IPS DF 19.7 (cell line): ENCODE measurements at places on chromosomes 1 and 21.

DNA sequence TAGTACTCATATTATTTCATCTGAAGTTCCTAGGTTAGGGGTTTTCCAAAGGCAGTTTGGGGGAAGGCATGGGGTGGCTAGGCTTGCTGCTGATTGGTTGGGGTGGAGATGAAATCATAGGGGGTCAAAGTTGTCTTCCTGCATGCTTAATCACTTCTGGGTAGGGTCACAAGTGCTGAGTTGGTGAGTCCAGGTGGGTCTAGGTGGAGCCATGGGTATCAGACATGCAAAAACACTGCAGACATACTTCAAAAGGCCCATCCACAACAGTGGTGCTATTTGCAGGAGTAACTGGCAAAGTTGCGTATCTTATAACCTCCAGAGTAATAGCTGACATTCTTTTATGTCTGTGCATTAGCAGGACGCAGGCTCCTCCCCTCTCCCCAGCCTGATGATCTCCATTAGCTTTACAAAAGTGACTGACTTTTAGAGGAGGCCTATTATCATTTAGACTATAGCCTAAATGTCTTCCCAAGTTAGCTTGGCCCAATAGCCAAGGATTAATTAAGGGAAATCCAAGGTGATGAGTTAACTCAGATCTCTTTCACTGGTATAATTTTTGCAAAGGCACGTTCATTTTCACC, 374.4 kb upstream of the PRMT6 start:
- DNase-seq = no peak

GRCh38 chr1:114078116-114078515, 75.6 kb downstream of the SYT6 start:
- no peak for DNase-seq

GRCh38 chr1:89312572-89312971, 39.9 kb upstream of the GBP5 start:
- DNase-seq = no peak

GRCh38 chr1:234933475-234933874, 195.2 kb downstream of the TOMM20 start:
- DNase-seq = no peak

DNA sequence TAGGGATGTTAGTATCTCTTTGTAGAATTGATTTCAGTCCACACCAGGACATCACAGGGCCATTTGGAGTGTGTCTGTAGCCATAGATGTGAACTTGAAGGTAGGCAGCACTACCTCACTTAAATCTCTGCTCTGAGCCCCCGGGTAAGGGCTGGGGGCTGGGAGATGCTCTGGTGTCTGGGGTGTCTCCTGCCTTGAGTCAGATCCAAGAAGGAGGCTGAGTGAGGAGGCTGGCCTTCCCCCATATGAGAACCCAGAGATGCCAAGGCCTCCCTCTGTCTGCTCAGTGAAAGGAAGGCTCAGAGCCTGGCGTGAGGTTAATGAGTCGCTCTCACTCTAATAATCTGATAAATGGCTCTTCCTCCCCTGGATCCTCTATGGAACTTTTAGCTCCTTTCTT, 161.6 kb downstream of the ACTL8 start:
- DNase-seq = no peak

GRCh38 chr1:111690306-111690617, 48.9 kb downstream of the INKA2 start:
- DNase-seq = no peak

GRCh38 chr1:147189514-147189913, 17.2 kb upstream of the PRKAB2 start:
- no peak for DNase-seq

DNA sequence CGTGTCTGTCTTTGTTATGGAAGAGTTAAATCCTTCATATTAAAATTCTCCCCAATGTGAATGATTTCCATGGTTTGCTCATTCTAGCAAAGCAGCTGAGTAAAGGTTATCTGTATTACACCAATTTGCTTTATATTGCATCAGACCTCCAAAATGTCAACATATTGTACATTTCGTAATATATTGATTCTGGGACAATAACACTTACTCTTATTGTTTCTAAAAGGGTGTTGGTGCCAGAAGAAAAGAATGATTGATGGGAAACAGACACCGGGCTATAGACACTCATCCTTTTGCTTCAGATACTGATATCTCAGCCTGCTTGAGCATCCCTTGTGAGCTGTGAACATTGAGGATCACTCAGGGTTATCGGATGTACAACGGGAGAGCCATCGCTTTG, 7.0 kb downstream of the NTNG1 start:
- DNase-seq = no peak

DNA sequence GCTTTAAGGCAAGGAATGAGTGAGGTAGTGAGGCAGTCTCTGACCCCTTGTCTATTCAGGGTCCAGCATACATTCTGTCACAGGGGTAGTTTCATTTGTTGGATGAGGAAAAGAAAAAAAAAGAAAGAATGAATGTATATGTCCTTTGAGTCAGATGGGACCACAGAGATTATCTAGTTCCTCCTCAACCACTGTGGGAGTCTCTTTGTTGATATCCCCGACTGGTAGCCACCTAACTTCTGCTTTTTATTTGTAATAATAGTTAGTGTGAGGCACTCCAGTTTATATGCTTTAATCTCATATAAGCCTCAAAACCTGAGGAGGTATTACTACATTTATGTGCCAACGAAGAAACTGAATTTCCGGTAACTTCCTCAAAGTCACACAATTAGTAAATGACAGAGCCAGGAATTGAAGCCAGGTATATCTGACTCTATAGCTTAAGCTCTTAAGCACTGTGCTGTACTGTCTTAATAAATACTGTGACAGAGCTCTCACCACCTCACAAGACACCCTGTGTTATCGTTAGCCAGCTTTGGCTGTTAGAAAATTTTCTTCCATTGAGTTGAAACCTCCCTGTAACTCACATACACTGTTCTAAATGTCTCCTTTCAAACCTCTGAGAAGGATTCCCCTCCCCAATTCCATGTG, 82.2 kb downstream of the MDM4 start:
- no peak for DNase-seq

DNA sequence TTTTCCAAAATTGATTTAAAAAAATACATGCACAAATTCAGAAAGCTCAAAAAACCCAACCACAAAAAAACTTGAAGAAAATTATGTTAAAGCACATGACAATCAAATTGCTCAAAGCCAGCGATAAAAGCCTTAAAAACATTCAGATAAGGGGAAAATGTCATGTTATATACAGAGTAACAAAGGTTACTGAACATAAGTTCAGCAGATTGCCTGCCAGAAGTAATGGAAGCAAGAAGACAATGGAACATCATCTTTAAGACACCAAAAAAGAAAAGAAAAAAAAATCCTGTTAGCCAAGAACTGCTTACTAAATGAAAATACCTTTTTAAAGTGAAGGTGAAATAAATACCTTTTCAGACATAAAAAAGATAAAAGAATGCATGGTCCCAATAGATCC, 147.2 kb upstream of the SGIP1 start:
- DNase-seq = no peak

DNA sequence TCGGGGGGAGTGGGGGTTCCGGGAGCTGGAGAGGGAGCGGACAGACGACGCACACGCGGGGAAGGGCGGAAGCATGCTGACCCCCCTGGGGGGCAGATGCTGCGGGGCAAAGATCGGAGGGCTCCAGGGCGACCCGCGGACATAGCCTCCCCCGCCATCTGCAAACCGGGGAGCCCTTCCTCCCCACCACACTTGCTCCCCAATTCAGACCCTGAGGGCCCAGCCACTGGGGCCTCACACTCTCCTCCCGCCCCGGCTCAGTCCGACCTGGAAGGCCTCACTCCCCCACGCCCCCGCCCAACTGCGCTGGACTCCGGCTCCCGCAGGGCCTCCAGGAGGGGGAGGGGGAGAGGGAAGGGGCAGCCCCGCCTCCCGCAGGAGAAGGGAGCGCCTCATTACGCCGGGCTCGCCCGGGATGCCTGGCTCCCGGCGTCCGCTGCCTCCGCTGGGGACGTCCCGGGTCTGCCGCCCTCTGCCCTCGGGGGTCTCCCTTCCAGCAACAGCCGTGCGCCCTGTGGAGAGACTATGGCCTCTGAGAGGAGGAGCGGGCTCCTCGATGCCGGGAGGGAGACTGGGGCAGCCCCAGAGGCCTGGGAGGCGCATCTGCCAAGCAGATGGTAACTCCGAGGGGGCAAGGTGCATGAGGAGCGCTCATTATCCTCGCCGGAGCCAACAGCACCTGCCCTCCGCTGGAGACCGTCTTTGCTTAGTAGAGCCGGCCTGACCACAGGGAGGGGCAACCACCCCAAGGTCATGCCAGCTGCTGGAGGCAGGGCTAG, 636 bp upstream of the CAMK2N1 start:
- no peak for DNase-seq

DNA sequence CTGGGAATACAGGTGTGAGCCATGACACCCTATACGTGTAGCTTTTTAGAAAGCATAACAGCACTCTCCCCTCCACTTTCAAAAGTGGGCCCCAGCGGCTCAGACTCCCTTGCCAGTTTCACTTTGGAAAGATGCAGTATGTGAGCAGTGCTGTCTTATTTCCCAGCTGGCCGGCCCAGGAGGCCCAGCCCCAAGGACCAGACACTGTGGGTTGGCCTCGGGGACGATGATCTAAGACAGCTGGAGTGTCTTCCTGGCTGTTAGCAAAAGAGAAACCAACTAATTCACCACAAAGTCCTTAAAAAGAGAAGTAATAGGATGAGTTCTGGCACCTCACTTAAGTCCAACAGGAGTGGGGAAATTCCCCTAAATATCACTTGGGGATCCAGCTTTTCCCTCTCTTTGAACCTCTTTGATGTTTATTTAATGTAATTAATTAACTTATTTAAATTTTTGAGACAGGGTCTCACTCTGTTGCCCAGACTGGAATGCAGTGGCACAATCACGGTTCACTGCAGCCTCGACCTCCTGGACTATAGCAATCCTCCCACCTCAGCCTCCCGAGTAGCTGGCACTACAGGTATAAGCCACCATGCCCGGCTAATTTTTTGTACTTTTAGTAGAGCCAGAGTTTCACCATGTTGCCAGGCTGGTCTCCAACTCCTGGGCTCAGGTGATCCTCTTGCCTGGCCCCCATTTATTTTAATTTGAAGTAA, 17.6 kb upstream of the CLIC4 start:
- DNase-seq = no peak

DNA sequence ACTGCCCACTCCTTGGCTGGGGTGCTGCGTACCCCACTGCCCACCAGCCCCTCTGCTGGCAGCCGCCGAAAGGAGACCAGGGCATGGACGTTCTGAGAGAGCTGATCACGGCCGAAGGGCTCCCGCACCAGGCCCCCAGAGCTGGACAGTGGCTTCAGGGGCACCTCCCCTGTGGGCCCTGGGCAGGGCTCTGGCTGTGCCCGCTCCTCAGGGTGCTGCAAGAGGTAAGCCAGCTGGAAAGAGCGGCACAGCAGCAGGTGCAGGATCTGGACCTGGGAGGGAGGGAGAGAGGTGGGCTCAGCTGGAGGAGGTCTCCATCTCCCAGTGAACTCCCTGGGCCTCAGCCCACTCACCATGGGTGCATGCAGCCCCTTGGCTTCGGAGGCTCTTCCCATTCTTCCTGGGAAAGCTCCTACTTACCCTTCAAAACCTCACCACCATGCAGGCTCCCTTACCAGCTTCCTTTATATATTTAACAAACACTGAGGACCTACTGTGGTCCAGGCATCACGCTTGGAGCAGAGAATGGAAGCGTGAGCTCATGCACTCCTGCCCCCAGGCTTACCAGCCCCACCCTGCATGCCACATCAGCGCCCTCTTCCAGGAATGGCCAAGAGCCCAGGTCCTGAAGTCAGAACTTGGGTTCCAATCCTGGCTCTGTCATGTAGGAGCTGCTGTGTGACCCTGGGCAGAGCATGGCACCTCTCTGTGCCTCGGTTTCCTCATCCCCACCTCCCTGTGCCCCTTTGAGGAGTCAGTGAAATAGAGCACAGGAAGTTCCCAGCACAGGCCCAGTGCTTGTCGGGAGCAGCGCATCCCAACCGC, 6.8 kb upstream of the KIF17 start:
- no peak for DNase-seq

- DNase-seq = no peak
These were observed 10.7 kb upstream of the MYOCOS start for GRCh38 chr1:171611306-171611705.

DNA sequence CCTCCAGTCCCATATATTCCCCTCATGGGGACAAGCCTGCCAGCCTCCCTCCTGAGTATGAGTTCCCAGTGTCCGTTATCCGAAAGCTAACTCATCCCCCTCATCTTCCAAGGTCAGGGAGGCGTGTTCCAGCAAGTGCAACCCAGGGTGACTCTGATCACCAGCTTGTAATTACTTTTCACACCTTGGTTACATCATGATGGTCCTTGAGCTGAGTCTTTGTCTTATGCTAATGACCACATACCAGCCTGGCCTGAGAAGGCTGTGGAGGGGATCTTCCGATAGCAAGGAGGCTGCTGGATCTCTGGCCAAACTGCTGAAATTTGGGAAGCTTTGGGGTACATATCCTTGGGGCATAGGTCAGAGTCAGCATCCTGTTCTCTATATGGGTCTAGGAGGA, 99.6 kb downstream of the DDX20 start:
- no peak for DNase-seq

DNA sequence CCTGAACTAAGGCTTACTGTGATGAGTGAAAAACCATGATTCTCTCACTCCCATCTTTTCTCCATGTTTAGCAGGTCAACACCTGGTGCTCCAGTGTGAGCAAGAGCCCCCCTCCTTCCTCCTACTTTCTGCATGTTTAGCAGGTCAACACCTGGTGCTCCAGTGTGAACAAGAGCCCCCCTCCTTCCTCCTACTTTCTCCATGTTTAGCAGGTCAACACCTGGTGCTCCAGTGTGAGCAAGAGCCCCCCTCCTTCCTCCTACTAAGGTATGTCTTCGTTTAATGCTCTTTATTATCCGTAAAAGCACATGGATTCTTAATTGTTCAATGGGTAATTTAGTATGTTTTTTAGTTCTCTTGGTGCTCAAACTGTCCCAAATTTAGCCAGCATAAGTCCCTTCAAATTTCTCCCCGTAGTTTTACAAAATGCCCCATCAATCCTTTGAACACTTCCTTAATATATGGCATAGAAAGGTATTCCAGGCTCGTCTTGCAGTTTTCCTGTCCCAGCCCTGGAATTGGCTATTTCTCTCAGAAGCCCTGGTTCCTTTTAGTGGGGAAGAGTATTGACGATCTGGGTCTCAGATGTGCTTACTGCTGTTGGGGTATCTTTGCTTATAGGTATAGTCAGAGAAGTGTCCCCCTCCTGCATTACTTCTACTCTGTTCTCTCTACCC, 760.8 kb upstream of the TPTE start:
- no peak for DNase-seq

DNA sequence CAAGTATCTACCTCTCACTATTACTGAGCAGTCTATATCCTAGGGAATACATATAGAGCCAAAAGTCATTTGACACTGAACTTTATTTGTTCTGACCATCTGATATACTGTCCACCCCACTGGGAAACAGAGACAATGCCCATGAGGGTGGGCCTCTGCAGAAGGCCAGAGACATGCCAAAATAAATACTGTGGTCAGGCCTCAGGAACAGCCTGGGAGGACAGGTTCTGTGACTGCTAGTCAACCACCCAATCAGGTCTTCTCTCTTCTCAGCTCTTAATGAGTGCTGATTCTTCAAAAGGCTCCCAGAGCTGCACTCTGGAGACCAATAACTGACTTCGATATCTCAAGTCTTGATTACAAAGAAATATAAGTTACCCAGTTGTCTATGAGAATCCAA, 5.5 kb upstream of the ANKRD35 start:
- no peak for DNase-seq

GRCh38 chr1:110676970-110677369, 2.2 kb upstream of the KCNA3 start:
- DNase-seq = no peak

- DNase-seq = no peak
These were observed at the start of gene C1orf167 for GRCh38 chr1:11761988-11762406. Gene C1orf167 (plus strand): TSS chr1:11762193. CDS start chr1:11764401, 2,208 bp downstream.
